ENCODE measurements at places on chromosomes 12 and 14.

- DNase-seq = no peak
These were observed 1.0 kb upstream of the ANG start for GRCh38 chr14:20687362-20688166.

- DNase-seq = no peak
These were observed 21.7 kb upstream of the KICS2 start for GRCh38 chr12:64243809-64244208.

DNA sequence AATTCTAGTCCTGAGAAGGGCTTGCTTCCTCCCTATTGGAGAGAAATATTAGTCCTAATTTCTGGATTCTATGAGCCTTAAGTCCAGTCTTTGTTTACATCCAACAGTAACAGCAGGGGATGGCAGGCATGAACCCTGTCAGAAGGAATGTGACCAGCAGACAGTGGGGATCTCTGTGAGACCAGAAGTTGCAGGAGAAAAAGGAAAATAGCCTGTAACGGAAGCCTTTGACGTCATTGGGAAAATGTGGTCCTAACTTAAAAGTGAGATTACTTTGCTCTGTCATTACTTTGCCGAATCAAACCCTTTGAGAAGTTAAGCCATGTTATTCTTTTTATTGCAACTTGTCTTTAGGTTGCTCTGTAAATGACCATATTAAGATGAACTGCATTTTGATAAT, 218.2 kb upstream of the PRICKLE1 start:
- DNase-seq = no peak

GRCh38 chr14:61536661-61537562, 158.4 kb upstream of the HIF1A start:
- no peak for DNase-seq
